ENCODE measurements at places on chromosomes 16 and 17.

DNA sequence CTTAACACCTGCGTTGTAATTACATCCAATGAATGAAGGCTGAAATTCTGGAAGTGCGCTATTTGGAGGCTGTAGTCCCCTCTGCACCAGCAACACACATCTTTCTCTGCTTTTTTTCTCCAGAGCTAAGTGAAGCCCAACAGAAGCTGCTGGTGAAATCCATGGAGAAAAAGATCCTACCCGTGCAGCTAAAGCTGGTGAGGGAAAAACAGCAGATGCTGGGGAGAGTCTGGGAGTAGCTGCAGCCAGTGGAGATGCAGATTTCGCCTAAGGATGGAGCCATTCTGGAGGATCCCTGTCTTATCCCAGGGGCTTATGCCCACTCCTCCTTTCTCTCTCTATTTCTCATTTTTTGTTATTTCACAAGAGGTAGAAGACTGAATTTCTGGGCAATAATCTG is 4.8 kb upstream of the PSMD3 start:
- DNase-seq: no peak

DNA sequence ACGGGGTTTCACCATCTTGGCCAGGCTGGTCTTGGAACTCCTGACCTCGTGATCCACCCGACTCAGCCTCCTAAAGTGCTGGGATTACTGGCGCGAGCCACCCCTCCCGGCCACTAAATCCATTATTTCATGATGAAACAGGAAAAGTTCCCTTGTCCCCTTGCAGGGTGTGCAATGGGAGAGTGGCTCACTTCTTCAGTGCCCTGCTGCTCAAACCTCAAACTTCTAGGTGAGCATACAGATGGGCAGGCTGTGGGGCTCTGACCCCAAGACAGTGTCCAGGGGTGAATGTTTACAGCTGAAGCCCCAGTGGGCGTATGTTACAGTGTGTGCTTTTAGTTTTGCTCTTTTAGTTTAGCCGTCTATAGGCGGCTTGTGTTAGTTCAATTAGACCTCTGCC is 34.7 kb downstream of the GJC1 start:
- DNase-seq: no peak

- DNase-seq: no peak
Measured at GRCh38 chr17:66620528-66620927, 214.4 kb upstream of the CACNG5 start.

DNA sequence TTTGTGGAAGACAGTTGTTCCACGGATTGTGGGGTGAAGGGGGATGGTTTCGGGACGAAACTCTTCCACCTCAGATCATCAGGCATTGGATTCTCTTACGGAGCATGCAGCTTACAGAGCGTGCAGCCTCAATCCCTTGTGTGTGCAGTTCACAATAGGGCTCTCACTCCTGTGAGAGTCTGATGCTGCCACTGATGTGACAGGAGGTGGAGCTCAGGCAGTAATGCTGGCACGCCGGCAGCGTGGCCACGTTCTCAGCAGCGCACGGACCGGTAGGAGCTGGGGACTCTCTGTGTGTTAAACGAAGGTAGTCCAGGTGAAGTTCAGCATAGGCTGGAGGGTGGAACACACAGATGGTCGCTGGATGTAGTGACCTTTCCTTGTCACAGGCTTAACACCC is 37.8 kb downstream of the SEC14L1 start:
- DNase-seq: no peak

GRCh38 chr16:29674188-29674587 is 4.8 kb upstream of the QPRT start:
- DNase-seq: no peak

- no peak for DNase-seq
Measured at GRCh38 chr17:3546997-3547396, 10.6 kb downstream of the TRPV3 start.

Measured in CD8-positive, alpha-beta T cell (primary cell).